ENCODE measurements at places on chromosomes 6 and 20. TPM values are rescaled to one million over a fixed set of nuclear protein-coding genes. Genes with fewer than 3 reads are reported as not detected.

Gene SLC25A27
- 9.9 TPM for total RNA-seq

Gene CLPSL2
- total RNA-seq = not detected

Gene GCNT2
- 0.99 TPM for total RNA-seq

Gene JARID2
- total RNA-seq = 8.9 TPM

Gene DNAH8
- total RNA-seq = 0.44 TPM

Gene FAXC
- 0.66 TPM for total RNA-seq

Gene IPCEF1
- total RNA-seq = under 0.01 TPM

Gene LTB
- not detected for total RNA-seq

Gene TPBG
- 71.4 TPM for total RNA-seq

Gene NRSN1
- total RNA-seq = not detected

Gene ULBP2
- 2.5 TPM for total RNA-seq

Gene SRMS
- not detected for total RNA-seq
